NCI-H187 treated with DMSO at 0.1 percent for 48 hours (cell line): ENCODE measurements at places on chromosomes 2 and 18.

- no peak for DNase-seq
These were observed 219.0 kb downstream of the ACTR3 start for GRCh38 chr2:114108824-114109416.

- no peak for DNase-seq
These were observed 16.3 kb downstream of the SP3 start for GRCh38 chr2:173948842-173949241.

GRCh38 chr18:6648581-6648980, 80.9 kb upstream of the ARHGAP28 start:
- DNase-seq, result no peak

DNA sequence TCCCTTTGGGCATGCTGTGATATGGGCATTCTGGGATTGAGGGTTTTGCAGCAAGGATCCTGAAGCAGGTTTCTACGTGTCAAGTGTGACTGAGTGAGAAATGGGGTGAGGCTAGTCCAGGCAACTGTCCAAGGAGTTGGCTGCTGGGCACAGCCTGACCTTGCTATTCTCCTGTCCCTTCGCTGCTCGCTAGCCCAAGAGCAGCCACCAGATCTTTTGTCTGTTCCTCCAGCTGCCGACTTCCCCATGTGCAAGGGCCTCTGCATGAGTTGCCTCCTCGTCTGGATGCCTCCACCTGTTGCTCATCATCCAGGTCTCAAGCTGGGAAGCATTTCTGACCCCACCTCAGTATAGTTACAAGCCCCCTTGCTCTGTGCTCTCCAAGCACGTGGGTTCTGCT, 71.1 kb downstream of the DYSF start:
- no peak for DNase-seq

DNA sequence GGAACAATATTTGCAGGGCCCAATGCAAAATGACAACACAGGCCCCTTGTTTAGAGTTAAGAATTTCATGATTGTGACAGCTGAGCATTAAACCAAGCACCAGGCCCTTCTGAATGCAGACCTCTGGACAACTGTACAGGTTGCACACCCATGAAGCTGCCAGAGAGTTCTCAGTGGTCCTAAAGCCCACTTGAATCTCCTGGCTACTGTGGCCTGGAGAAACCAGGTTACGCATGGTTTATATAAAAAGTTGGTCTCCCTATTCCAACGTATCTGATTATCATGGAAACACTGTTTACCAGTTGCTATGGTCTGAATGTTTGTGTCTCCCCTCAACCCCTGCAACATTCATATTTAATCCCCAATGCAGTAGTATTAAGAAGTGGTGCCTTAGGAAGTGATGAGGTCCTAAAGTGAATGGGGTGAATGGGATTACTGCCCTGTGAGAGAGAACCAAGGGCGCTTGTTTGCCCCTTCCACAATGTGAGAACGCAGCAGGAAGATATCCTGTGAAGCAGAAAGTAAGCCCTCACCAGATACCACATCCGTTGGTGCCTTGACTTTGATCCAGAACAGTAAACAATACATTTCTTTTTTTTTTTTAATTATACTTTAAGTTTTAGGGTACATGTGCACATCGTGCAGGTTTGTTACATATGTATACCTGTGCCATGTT, 48.0 kb upstream of the ANXA4 start:
- no peak for DNase-seq

GRCh38 chr2:218805627-218806026, 23.7 kb downstream of the CYP27A1 start:
- no peak for DNase-seq

GRCh38 chr2:220228310-220229006, 601.0 kb downstream of the SLC4A3 start:
- DNase-seq, result no peak

GRCh38 chr2:224946895-224947294, 95.4 kb downstream of the DOCK10 start:
- no peak for DNase-seq

DNA sequence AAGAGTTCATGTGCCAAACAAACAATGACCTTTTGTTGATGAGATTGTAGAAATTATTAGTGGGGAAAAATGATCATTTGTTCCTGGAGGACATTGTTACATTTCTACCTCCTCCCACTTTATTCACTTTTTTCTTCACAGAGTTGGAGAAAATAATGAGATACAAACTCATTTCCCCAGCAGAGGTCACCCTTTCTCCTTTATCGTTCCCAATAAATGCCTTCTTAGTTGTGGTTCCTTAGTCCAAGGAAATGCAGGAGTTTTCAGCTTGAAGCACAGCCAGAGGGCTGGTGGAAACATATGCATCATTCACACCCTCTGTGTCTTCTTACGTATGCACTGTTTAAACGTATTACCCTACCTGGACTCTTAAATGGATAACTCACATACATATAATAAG, 108.8 kb downstream of the SLC4A3 start:
- no peak for DNase-seq

GRCh38 chr2:178265851-178266250, 71.5 kb downstream of the OSBPL6 start:
- DNase-seq, result no peak

DNA sequence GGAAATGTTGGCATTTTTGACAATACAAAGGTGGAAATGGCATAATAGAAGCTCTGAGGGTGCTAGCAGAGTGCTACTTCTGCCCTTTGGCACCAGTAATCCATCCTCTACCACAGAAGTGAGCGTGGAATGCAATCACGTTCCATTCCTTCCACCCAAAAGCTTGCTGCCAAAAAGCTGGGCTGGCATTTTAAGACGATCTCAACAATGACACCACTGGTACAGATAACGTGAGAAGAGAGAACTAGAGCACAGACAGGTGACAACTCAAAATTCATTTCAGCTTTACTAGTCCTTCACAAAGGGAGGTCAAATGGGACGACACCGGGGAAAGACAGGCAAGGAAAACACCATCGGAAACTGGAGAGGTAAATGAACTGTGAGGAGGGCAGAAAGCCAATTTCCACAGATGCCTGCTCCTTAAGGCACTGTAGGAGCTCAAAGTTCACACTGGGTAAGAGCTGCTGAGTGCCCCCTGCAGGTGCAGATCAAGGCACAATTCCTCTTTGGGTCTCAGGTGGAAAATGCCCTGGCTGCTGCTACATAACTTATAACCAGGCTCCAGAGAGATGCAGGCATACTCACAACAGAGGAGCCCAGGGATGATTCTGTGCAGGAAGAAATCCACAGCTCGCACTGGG, 50.7 kb upstream of the RNU4ATAC start:
- peak; percentile 26 for DNase-seq

DNA sequence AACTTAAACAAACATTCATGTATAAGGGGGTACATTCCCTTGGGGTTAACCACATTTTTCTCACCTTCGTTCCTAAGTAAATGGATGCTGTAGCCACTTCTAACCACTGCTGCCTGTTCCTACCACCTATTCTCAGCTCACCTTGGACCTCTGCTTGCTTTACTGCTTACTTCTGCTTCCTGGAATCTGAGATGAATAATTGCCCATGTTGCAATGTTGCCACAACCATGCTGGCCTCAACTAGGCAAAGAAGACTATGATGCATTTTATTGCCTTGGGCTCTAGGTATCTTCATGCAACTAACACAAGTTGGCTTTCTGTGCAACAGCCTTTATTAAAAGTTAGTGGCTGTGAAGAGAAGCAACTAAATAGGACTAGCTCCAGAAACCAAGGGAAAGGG, 106.3 kb upstream of the TCF4 start:
- no peak for DNase-seq

DNA sequence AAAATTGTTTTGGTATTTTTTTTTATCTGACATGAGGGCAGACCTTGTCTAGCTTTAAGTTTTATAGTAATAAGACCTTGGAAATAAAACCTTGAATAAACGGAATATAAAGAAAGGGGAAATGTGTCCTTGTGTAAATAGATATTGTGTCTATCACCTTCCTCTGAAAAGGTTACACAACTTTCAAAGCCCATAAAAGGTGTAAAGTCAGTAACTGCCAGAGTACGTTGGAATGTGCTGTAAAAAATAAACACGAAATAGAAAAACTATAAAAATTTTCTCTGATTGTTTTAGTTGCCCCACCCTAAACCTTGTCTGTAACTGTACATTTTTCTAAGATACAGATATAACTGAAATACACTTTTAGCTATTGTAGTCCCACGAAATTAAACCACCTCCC, 82.3 kb downstream of the ZEB2 start:
- no peak for DNase-seq

GRCh38 chr2:26621469-26622199, 19.5 kb downstream of the CIB4 start:
- DNase-seq, result no peak

- no peak for DNase-seq
These were observed 197.6 kb upstream of the SP5 start for GRCh38 chr2:170517538-170517937.

GRCh38 chr18:54828281-54828881, at the start of gene RAB27B:
Gene RAB27B (plus strand): TSS chr18:54828477. CDS start chr18:54877586, 49,109 bp downstream.
- peak; percentile 12 for DNase-seq

- no peak for DNase-seq
These were observed 38.0 kb downstream of the CYP1B1 start for GRCh38 chr2:38037757-38038621.

DNA sequence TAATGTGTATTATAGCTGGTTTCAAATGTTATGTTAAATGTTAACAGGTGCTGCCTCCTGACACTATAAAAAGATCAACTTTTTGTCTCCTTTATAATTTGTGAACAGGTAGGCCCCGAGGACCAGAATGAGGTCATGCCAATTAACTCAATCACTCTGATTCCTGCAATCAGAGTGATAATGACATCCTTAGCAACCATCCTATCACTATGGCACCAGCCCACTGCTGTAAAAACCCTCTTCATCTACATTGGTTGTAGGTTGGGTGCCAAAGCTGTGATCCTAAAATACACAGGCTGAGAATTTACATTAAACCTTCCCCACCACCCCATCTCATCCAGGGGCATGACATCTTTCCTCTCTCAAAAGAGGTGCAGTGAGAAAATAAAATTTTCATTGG, 103.5 kb downstream of the CPO start:
- DNase-seq, result no peak

GRCh38 chr2:197416268-197416667, 18.6 kb downstream of the SF3B1 start:
- no peak for DNase-seq

- no peak for DNase-seq
These were observed 106.3 kb downstream of the RNF144A start for GRCh38 chr2:7023542-7023941.

- no peak for DNase-seq
These were observed 3.7 kb downstream of the PCGF1 start for GRCh38 chr2:74503506-74504475.

GRCh38 chr18:80228051-80228848, 19.1 kb downstream of the PARD6G start:
- no peak for DNase-seq

- DNase-seq, result no peak
These were observed 189.7 kb downstream of the ADCYAP1 start for GRCh38 chr18:1094409-1094808.

DNA sequence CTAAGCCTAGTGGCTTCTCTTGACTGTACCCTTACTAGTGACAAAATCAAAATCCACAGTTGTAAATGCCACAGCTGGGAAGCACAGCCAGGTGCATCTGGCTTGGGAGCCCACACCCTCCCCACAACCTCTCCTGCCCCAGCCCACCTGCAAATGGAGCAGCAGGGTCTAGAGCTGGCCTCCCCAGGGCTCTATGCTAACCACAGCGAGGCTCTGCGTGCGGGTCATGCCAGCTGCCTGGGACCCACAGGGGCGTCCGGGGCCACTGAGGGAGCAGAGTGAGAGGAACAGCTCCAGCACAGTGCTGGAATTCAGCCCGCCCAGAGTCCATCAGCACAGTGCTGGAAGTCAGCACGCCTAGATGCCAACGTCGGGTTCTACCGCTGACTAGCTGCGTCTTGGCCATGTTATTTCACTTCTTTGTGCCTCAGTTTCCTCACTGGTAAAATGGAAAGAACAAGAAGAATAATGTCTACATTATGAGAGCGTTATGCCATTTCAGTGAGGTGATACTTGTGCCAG, 109.1 kb upstream of the ID2 start:
- DNase-seq, result no peak

GRCh38 chr2:133765658-133766057, 197.4 kb upstream of the NCKAP5 start:
- no peak for DNase-seq

GRCh38 chr2:239196474-239197021, 204.3 kb downstream of the HDAC4 start:
- no peak for DNase-seq

- no peak for DNase-seq
These were observed 68.3 kb downstream of the PTPN4 start for GRCh38 chr2:119827866-119828507.

DNA sequence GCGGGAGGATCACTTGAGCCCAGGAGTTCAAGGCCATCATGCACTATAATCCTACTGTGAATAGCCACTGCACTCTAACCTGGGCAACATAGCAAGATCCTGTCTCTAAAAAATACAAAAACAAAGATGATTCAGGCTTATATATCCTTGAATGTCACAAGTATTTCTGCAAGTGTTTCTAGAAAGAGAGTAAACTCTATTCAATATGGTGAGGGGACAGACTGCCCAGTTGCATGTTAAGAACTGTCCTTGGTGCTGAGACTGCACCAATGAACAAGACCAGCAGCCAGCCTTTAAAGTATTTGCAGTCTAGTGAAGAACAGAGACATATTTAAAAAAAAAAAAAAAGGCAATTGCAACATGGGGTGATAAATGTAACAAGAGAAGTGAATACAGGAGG, 16.4 kb downstream of the MAP3K19 start:
- DNase-seq, result no peak

DNA sequence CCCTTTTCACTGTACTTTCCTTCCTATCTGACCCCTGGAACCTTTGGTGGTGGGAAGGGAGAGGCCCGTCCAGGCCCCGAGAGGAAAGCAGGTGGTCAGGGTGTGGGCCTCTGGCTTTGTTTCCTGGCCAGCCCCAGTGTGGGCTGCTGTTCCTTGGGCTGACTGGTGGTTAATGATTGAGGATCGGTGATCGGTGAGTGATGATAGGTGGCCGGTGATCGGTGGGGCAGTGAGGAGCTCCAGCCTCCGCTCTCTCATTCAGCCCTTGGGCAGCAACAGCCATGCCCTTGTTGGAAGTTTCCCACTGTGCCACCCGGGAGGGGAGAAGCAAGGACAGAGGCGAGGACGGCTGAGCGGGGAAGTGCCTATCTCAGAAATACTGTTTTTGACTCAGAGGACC, 7.3 kb downstream of the ACKR3 start:
- no peak for DNase-seq

GRCh38 chr2:118593257-118593656, 254.2 kb downstream of the EN1 start:
- DNase-seq, result no peak

DNA sequence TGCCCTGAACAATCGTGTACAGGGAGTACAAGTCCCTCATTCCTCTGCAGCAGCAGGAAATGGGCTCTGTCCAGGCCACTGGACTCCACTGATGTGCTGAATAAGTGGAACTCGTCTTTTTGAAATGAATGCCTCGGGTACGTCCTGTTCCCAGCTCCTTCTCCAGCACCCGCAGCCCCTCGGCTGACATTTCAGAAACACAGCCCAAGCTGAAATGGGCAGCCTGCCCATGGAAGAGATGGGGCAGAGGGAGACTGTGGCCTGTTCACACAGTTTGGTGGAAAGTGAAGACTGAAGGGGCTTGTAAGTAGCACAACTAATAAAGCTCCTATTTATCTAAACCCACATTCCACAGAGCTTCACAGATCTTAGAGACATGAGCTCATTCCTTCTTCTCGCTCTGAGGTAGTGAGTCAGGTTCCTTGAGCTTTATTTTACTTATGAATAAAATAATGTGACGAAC, 498.6 kb downstream of the TXNL1 start:
- DNase-seq, result no peak
